ENCODE measurements at places on chromosomes 6 and 20.

- DNase-seq, result no peak
These were observed 344.9 kb upstream of the JAG1 start for GRCh38 chr20:11018668-11019170.

GRCh38 chr20:36434383-36434782 is 106.9 kb upstream of the MYL9 start:
- no peak for DNase-seq

DNA sequence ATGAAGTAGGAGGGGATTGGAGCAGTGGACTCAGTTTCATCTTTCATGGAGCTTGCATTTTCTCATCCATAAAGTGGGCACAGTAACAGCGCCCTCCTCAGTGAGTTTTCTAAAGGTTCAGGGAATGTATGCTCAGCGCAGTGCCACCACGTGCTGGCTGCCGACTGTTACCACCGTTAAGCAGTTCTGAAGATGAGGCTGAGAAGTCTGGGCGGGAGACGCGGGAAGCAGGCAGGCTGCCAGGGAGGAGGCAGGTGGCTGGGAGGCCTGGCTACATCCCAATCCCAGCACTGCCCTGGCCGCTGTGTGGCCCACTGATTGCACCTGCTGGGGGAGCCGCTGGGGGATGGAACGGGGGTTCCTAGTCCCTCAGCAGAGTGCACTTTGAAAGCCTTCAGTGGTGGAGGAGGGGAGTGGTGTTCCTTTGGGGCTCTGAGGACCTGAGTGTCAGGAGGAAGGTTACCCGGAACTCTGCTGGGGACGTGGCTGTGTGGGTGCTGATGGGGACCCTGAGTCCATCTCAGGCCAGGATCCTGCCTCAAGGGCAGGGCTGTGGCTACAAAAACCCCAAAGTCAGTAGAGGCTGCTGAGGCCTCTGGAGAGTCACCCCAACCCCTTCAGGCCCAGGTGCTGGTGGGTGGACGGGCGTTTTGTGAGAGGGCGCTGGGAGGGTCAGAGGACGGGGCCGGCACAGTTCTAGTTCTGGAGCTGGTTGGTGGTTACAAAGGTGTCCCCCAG is 28.0 kb upstream of the PHACTR3 start:
- no peak for DNase-seq

DNA sequence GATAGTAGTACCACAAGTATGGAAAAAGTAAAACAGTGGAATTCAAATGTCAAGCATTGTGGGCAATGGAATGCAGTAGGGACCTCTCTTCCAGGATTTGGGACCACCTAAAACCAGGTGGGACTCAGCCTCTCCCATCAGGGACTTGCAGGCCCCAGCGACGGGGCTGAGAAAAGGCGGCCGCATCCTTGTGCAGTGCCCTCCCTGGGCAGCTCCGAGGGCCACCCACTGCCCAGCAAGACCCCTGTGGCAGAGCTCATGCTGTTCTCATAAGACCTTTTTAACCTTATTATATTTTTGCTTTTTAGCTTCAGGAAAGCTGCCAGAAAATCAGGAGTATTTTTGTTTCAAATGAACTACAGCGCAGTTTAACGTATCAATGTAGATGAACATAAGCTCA is 142.6 kb upstream of the RPS6KA2 start:
- DNase-seq, result no peak
